Dermis blood vessel endothelial cell (primary cell): ENCODE measurements at places on chromosomes 3 and 15. TPM values are rescaled to one million over a fixed set of nuclear protein-coding genes. Genes with fewer than 3 reads are reported as not detected.

C3orf22 gene
- total RNA-seq, result not detected in 2 replicates

TM6SF1 gene
- total RNA-seq, result 34.7 and 41.9 TPM in 2 replicates

CLDN1 gene
- total RNA-seq, result 0.68 and 0.79 TPM in 2 replicates

ACTC1 gene
- total RNA-seq, result not detected in 2 replicates

SLC12A8 gene
- 0.34 and 0.70 TPM in 2 replicates for total RNA-seq

CHRM5 gene
- 0.17 TPM in 1 of 2 replicates, not detected in the other for total RNA-seq

ZNF445 gene
- total RNA-seq, result 9.2 and 10.6 TPM in 2 replicates

EFHB gene
- 0.19 TPM in 1 of 2 replicates, not detected in the other for total RNA-seq
